Memory B cell (primary cell): ENCODE measurements at places on chromosomes 11 and 22.
A peak's percentile ranks its signal among the peaks of the same experiment; 100 is the strongest.

DNA sequence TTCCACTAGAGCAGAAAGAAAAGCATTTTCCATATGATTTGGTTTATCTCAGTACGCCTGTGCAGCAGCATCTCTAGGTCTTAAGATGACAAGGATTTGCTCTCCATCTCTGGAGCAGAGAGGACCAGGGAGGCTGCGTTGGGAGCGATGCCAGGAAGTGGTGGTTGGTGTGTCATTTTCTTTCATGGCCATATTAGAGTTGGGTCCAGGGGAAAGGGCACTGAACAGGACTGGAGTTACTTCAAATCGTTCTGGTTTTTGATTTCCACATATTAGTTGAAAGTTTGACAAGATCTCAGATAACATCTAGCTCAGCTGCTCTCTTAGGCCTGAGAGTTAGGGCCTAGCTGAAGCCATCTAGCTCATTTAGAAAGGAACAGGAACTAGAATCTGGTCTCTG is 157.7 kb downstream of the ADAMTS15 start:
- DNase-seq, result no peak

DNA sequence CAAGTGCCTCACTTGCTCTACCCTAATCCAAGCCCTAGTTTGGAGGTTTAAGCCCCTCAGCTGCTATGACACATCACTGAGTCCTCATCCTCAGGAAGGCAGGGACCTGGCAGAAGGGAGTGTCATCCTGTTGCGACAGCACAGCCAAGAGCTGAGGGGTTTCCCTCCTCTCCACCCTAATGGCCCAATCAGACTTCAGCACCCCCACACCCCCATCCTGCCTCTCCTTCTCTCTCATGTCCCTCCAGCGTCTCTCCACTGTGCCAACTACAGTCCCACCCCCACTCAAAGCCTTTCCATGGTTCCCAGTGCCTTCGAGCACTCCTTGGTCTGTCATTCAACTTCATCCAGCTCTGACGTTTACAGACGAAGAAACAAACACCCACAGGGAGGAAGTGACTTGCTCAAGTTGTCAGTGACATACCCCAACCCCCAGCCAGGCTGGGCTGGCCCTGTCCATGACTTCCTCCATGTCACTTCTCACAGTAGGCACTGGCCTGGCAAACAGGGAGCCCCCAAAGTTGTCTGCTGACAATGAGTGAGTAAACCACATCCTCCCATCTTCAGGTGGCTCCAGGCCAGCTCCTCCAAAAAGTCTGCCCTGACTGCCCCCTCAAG is 15.6 kb downstream of the ARAP1 start:
- DNase-seq, result peak; percentile 52

DNA sequence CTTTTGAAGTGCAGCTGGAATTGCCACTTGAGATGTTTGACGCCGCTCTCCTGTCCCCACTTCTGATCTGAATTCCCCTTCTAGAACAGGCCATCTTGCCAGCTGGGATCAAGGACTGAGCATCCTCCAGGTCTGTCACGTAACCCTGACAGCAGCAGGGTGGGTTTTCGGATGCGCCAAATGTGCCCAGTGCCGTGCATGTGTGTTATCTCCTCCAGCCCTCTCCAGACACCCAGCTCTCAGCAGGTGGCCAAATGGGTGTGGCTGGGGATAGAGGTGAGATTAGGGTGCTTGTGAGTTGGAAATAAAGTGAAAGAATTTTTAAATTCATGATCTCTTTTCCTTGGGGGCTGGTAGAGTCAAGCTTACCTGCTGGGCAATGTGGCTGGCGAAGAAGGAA is 3.3 kb downstream of the OSBP2 start:
- no peak for DNase-seq

- peak; percentile 74 for DNase-seq
Observed at GRCh38 chr11:64251016-64251752, at the start of gene PLCB3. Gene PLCB3 (plus strand): TSS chr11:64251530. CDS start chr11:64251650, 120 bp downstream.

DNA sequence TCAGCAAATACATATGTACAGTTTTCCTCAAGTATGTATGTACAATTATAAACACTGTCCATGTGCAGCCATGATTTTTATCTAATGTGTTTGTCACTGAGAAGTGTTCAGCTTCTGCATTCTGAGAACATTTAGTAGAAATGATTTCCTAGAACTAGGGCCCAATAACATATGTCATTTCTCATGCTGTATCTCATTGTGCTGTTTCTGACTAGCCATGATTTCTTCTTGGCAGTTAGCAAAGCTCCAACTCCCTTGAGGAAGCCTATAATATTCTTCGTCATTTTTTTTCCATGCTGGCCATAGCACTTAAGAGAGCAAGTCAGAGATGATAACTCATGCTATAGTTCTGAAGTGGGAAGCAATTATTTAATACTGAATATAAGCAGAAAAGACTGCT is 187.8 kb downstream of the DDX10 start:
- DNase-seq, result no peak

DNA sequence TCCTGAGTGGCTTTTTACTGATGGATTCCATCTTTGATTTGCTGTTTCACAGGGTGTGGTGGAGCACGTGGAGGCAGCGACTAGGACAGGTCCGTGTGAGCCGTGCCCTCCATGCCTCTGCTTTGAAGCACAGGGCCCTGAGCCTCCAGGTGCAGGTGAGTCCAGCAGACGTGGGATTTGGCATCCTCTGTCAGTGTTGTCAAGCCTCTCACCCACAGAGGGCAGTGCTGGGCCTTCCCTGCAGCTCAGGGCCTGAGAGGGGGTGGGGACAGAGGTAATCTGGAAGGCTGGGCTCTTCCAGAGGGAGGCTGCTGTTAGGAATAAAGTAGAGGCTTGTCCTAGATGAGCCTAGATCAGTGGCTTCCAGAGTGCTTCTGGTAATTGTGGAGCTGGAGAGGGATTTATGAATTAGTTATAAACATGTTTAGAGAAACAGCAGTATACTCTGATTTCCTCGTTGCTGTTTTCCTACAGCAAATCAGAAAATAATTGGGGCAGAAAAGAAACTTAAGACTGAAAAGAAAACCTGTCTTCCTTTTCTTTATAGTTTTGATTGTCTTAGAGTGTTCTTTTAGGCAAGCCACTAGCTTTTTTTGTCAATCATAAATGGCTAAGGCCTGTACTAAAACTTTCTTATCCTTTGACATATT is 65.0 kb downstream of the SFI1 start:
- peak; percentile 23 for DNase-seq

DNA sequence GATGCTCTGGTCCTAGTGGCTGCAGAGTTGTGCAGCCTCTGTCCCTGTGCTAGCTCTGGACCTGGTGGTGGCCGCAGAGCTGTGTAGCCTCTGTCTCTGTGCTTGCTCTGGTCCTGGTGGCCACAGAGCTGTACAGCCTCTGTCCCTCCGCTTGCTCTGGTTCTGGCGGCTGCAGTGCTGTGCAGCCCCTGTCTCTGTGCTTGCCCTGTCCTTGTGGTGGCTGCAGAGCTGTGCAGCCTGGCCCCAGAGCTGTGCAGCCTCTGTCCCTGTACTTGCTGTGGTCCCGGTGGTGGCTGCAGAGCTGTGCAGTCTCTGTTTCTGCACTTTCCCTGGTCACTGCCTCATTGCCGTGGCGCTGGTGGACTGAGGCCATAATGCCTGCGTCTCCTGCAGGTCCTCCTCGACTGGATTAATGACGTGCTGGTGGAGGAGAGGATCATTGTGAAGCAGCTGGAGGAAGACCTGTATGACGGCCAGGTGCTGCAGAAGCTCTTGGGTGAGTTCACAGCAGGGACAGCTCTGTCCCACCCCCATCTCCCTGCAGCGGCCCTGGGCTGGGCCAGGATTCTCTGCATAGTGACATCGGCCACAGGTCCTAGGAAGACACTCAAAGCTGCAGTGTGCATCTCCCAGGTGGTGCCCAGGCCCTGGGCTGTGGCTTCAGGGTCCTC is 61.9 kb upstream of the PARVG start:
- DNase-seq, result no peak

- no peak for DNase-seq
Observed at GRCh38 chr11:92978271-92979111, 9.0 kb downstream of the MTNR1B start.

DNA sequence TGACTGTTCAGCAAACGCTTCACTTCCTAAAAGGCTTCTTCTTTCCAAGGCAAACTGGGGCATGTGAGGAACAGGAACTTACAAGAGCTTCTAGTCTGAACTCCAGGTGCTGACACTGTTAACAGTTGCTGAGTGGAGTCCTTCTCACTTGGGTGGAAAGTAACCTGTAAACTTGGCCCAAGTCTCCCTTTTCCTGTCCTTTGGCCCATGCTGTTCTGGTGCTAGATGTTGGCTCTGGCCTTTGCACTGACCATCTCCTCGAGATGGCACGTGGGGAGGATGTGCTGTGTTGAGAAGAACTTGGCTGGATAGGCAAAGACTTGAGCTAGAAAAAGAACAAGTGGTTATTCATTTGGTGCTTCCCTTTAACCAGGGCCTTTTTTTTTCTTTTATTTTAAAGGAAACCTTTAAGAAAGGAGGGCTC is 53.6 kb downstream of the PTPRJ start:
- no peak for DNase-seq

DNA sequence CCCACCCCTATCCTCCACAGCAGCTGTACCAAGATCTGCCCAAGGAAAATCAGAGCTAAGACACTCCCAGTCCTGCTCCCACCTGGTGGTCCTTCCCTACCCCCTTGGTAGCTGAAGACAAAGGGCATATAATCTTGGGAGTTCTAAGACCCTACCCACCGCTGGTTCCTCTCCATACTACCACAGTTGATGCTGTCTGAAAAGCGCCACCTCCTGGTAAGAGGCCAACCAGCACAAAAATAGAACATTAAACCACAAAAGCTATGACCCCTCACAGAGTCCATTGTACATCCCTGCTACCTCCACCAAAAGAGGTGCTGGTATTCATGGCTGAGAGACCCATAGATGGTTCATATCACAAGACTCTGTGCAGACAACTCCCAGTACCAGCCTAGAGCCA is 161.5 kb upstream of the ARHGAP42 start:
- no peak for DNase-seq
